ENCODE measurements at places on chromosomes 4 and X.

DNA sequence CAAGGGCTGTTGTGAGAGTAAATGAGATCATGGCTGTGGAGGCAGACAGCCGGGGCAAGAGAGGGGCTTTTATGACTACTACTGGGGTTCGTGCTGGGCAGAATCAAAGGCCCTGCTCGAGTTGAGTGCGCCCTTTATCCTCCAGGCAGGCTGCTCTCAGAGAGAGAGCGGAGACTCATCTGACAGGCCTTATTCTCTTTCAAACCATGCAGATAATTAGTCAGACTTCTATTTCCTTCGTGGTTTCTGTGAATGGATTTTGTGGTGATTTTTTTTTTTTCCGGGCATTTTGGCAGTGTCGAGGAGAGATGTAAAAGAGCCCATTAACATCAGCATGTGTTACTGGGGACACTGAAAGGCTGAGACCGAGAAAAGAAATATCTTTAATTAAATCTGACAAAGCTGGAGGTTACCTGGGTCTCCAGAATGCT lies 73.6 kb downstream of the MED28 start:
- DNase-seq, result no peak

DNA sequence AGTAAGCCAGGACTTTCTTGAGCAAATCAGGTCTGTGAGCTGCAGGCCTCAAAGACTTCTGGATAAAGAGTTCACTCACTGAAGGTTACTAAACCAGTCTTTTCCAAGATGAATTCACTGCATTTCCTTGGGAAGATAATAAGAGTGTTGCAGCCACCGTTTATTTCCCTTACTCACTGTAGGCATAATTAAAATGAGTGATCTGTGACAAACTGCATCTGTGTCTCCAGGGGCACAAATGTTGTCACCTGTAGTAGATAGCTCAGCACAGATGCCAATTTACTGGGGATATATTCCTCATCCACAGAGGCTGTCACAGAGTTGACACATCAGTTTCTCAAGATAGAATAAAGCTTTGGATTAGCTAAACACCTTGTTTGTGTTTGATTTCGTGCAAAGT lies 580.2 kb downstream of the SPRY1 start:
- no peak for DNase-seq

GRCh38 chr4:20351360-20352162 lies 99.9 kb downstream of the SLIT2 start:
- DNase-seq, result no peak

DNA sequence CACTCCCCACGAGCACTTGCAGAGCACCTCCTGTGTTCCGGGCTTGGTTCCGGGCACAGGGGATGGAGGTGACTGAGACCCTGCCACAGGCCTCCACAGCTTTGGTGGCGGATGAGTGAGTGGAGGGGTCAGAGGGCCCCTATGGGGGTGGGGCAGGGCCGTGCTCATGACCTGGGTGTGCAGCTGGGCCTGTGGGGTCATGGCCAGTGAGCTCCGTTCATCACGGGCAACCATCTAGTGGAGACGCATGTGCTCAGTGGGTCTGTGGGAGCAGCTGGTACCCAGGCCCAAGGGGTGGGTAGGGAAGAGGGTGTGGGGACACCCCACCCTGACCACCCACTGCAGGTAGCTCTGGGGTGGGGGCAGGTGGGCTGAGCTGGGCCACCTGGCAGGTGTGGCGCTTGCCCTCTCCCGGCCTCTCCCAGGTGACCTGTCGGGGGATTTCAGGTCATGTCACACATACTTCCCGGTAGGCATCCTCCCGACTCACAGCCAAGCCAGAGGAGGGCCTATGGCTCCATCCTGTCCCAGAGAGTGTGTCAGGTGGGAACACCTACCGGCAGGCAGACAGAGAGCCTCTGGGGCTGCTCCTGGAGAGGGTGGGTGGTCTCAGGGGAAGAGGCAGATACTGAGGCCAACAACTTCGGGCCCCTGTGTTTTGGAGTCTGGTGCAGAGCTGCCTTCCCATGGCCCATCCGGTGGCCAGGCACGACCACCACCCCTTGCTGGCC lies 3.6 kb downstream of the PSAPL1 start:
- no peak for DNase-seq

DNA sequence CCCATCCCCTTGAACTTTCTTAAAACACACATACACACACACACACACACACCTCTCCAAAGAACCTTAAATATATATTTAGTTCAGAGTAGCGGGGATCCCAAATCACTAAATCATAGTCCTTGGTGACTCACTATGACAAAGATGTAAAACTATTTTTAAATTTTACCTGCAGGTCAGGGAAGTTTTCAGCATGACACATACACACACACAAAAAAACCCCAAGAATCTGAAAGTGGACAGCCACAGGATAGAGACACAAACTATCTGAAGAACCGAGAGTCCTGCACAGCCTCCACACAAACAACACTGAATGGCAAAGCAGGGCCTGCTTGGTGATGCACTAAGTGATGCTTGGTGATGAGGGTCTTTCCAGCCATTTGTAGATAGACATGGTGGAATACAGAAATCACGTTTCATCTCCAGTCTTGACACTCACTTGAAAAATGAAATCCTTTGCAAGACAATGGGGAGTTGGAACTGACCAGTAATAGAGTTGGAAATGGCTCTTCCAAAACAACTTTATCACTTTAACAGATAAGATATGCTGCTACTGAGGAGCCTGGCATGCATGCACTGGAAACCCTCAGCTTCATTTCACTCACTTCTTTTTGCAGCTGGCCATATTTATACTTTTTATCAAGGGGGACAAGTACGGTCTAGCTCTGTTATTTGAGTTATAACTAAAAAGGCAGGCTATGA lies 307.3 kb downstream of the RAPGEF2 start:
- no peak for DNase-seq

DNA sequence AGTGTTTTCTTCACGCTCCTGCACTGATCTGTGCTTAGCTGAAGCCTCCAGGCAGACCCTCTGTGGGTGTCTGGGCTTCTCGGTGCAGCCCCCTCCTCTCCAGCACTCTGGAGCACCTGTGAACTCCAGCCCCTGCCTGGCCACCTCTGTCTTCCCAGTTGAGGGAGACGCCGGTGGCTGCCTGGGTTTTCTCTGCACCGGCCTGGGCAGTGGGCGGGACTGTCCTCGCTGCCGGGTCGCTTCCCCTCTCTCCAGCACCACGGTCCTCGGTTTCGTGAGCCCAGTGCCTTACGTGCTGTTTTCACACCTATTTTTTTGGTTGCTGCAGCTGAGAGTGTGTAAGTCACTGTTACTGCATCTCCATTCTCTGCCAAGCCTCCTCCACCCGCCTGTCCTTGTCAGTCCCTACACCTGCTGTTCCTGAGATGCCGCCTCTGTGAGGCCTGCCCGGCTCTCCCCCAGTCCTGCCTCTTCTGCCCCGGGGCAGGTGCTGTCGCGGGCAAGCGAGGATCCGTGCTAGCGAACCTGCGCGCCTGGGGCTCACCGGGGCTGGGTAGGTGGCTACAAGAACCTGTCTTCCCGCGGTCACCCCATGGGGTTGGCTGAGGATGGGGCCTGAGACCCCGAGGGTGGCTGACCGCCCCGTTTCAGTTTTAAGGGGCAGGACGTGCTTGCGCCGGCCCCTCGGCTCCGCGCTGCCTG lies 2.4 kb upstream of the FGFRL1 start:
- peak; percentile 62 for DNase-seq

DNA sequence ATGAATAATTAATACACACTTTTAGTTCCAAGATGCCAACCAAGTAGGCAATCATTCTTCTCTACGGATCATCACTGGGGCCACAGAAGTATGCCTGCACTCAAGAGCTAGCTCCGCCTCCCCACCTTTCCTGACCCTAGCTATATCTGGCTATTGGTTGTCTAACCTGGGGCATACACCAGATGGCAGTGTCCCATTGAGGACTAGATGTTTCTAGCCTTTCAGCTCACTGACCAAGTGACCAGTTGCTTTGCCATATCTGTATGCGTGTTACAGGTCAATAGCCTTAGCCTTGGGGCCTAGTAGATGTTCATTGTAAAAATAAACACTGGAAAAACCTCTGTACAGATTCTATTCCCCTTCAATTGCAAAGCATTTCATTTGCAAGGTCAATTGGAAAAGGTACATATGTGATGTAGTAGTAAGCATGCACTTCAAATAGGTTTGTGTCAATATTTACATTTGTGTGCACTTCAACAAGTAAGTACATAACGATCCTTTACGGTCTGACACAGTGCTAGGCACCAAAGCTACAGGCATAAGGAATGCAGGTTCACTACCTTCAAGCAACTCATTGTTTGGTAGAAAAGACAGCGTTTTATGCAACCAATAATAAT lies 521.7 kb downstream of the PPARGC1A start:
- DNase-seq, result no peak

GRCh38 chr4:83062739-83063138 lies 27.8 kb downstream of the COPS4 start:
- no peak for DNase-seq

- no peak for DNase-seq
These were observed 516.9 kb downstream of the PDHA2 start for GRCh38 chr4:96356591-96357370.

DNA sequence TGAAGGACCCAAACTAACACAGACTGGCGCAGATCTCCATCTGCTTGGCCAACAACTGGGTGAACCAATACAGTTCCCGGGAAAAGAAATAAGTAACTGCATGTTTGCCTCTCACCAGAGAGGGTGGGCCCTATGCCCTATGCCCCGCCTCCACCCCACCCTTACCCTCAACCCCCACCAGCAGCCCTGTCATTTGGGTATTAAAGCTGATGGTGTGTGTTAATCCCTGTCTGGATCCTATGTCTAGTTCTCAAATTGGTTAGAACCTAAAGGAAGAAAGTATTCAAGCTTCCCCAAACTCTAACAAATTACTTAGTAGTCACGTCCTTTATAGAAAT lies 19.0 kb downstream of the SMPX start:
- no peak for DNase-seq

DNA sequence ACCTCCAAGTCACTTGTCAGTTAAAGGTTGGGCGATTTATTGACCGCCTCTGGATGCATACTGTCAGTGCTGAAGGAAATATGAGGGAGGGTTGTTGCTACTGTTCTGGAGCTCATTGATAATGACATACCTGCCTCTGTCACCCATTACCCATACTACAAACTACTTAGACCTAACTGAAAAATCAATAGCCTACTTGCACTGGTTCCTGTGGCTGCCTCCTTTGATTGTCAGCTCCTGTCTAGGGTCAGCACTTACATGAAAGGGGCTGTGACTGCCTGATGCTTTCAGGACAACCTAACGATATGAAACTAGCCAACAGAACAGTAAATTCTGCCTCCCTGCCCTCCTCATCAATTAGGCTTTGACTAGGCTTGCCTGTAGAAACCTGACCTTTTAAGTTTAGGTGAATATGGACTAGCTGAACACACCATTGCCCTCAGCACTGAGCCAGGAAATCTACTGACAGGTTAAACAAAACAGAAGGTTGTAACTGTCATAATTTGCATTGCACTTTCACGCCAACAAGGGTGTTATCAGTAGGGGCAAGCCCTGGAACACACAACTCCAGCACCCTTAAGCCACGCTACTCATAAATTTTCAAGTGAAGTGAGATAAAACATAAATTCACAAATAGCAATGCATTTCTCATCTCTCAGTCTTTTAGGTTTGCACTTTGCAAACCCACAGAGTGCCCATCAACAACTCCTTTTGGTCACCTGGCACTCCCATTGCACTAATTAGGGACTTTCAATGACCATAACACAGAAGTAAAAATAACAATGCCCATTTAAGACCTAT lies 9.0 kb upstream of the MAB21L2 start:
- DNase-seq, result no peak

DNA sequence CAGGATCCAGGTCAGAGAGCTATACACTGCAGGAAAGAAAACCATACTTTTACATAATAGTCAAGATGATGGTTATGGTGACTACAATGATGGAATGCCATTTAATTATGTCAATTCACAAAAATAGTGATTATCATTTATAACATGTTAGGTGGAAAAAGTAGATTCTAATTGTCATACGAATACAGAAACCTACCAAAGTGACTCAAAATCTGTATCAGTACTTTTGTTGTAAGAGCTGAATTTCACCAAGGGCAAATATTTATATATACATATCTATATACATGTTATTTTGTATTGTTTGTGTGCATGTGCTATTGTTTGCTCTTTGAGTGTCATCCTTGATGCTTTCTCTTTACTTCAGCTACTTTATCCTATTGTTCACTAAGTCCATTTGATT lies 485.4 kb downstream of the INPP4B start:
- no peak for DNase-seq
